NCI-H446 (cell line): ENCODE measurements at places on chromosomes 4 and X.

DNA sequence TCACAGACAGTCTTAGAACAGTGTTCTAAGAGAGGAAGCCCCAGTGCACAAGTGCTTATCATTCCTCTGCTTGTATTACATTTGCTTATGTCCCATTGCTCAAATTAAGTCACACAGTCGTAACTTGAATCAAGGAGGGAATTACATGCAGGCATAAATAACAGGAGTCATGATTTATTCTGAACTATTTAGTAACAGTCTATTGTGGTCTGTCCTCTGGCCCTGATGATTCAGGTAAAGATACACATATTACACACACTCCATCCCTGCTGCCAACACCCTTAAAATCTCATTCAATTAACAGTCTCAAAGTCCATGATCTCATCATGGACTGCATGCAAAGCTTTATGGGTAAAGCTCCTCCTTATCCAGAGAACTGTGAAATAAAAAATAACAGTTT, 60.1 kb downstream of the GRIA2 start:
- no peak for DNase-seq

GRCh38 chr4:183180621-183181020, 81.6 kb downstream of the WWC2 start:
- DNase-seq = no peak

DNA sequence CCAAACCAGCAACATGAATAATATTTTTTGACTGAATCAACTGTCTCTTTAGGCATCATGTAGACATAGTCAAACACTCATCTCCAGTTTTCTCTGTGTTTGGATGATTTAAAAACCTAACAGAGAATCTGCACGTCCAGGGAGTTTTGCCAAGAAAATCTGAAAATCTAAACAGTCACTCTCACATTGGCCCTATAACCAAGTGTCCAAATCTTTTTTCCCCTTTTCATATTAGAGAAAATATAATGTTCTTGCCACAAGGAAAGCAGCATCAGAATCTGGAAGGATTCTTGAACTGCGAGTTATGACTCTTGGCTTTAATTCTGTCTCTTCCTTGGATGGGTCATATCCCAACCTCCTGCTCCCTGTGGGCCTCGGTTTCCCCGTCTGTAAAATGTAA, 8.8 kb upstream of the CHRDL1 start:
- DNase-seq = no peak

GRCh38 chr4:153127760-153128494, 76.3 kb upstream of the TRIM2 start:
- DNase-seq = peak; percentile 89

- no peak for DNase-seq
Observed at GRCh38 chr4:47349326-47349725, 114.2 kb downstream of the COMMD8 start.

DNA sequence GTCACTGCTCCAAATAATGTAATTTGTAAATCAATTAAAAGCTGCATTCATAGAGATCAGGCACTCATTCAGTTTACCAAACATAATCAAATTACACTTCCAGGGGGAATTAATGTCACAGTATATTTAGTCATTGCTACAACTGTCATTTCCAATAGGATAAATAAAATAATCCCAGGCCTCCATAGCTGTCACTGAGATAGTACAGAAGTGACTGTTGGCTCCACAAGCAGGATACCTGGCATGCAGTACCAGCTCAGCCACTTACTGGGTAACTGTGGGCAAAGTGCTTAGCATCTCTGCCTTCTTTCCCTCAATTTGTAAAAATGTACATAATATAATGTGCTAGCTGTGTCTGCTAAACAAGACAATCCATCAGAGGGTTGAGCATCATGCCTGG, 128.1 kb downstream of the CAMK2D start:
- no peak for DNase-seq

DNA sequence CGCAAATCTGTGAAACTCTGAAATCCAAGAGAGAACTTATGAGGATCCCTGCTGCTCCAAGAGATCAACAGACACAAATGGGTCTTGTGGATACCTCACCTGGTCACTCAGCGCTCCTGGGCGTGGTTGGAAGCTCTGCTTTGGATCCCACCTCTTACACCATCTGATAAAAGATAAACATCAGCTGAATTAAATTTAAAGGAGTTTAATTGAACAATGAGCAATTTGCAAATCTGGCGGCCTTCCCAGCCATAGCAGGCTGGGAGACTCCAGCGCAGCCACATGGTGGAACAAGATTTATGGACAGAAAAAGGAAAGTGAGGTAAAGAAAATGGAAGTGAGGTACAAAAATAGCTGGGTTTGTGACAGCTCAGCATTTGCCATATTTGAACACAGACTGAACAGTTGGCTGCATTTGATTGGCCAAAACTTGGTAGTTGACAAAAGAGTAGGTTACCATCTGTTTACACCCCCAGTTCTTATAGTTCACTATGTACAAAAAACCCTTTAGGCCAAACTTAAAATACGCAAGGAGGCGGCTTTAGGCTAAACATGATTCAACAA, 437.3 kb upstream of the NDST3 start:
- no peak for DNase-seq

DNA sequence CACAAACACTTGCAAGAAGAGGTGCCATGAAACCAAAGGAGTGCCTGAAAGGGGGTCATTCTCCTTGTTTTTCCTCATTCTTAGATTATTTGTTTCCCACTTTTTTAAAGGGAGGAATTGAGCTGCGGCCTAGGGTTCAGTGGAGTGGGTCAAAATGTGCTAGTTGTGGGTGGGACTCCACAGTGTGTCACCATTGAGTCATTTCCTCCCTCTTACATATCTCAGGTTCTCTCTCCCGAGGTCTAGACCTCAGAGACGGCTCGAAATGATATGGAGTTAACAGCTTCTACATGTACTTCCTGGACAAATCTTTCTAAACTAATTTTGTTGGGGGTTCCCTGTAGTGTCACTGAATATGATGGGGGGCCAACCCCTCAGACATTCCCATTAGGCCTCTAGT, 328.4 kb upstream of the SPANXN1 start:
- DNase-seq = no peak

DNA sequence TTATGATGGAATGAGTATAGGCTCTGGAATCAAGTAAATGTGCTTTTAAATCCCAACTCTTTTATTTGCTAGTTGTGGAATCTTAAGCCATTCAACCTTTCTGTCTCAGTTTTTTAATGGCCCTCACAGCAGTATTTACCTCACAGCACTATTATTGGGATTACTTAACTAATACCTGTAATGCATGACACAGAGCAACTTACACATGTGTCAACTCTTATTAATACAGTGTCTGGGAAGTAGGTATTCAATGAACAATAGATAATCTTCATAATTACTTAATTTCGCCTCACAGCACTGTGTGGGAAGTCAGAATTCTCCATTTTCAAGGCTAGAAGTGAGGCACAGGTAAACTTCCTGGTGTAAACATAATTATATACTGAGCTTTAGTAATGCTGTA, 149.7 kb upstream of the NUDT6 start:
- no peak for DNase-seq

DNA sequence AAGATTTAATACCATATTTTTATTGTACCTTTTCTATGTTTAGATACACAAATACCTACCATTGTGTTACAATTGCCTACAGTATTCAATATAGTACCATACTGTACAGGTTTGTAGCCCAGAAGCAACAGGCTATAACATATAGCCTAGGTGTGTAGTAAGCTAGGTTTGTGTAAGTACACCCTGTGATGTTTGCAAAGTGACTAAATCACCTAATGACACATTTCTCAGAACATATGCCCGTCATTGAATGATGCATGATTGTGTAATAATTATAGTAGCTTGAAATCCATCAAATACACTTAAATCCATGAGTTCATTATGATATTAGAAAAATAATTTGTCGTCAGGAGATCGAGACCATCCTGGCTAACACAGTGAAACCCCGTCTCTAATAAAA, 30.8 kb downstream of the GAB3 start:
- no peak for DNase-seq

DNA sequence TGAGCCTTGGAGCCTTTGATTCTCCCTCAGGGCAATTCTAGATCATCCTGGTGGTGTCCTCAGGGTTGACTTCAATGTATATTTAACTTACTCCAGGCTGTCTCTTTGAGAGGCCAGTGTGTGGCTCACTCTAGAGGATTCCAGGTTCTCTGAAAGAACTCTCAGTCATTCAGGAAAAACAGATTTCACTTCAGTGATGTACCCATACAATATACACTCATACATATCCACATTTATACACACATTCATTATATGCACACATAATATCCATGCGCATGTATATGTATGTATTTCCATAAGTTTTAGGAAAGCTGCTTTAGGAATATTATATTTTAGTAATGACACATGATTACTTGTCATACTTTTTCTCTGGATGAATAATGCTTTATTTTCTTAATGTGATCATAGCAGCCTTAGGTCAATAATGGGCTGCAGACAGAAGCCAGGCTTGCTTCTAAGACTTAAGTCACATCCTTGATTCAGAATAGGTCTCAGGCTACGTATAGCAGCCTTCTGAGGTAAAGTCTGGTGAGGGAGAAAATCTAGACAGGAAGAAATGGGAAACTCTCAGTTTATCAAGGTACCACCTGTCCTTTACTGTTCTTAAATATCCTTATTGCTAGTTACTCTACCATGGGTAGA, 397.0 kb downstream of the GPAT3 start:
- DNase-seq = no peak

DNA sequence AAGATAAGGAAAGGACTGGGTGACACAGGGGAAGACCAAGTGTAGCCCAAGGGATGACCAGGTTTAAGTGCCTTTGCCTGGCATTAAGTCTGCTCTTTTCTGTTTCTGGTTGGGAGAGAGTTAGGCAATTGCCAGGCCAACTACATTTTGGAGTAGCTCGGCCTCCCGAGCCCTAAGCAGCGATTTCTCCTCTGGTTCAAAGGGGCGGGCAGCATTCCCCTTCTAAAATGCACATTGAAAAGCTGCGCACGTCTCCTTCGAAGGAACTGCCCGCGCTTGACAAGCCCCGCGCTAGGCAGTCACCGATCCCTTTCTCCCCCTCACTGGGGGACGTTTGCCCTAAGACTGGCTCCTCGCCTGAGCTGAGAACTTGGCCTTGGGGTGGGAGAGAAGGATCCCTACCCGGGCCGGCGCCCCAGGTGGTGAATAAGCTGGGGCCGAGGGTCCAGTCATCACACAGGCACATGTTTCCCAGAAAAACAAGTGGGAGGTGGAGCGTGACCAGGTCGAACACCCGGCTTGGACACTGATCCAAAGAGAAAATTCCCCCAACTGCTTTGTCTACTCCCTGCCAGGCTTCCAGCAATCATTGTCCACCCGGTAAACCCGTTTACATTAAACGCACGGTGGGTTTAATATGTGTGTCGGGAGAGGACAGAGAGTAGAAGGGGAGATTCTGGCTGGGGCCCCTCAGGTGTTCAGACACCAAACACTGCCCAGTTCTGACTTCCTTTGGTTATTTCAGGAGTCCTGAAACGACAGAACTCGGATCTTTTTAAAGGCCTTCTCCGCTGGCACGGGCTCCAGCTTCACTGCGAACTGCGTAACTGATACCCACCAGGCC, 4.0 kb downstream of the ARX start:
- DNase-seq = no peak

- DNase-seq = no peak
Observed at GRCh38 chr4:153261461-153261860, 57.2 kb downstream of the TRIM2 start.

GRCh38 chr4:25608644-25609043, 47.0 kb upstream of the SLC34A2 start:
- DNase-seq = no peak

DNA sequence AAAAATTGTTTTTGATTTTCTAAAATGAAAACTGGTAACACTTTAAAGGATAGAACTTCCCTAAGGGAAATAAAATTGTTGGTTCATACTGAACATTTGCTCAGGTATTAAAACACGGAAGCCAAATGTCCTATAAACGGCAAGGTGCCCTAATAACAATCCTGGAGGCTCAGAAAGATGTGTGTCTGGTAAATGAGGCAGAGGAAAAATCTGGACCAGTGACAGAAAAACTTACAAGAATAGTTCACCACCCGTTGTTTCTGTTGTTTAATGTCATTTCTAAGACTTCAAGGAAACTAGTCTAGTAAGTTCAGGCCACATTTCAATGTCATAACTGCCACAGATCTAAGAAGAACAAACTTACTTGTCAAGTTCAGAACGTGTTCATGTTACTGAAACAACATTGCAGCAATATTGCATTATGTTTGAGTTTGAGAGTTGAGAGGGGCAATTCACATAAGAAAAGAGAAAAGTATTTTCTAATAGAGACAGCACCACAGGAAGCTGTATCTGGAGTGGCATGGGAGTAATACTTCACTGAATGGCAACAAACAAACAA, 476.6 kb downstream of the GRXCR1 start:
- no peak for DNase-seq

- DNase-seq = no peak
Observed at GRCh38 chr4:37872310-37872988, 18.4 kb upstream of the TBC1D1 start.

- no peak for DNase-seq
Observed at GRCh38 chr4:68606240-68606639, 30.1 kb upstream of the UGT2B17 start.

- no peak for DNase-seq
Observed at GRCh38 chrX:130184857-130185256, 13.1 kb downstream of the RAB33A start.

GRCh38 chrX:132737743-132738142, 220.7 kb downstream of the HS6ST2 start:
- no peak for DNase-seq

DNA sequence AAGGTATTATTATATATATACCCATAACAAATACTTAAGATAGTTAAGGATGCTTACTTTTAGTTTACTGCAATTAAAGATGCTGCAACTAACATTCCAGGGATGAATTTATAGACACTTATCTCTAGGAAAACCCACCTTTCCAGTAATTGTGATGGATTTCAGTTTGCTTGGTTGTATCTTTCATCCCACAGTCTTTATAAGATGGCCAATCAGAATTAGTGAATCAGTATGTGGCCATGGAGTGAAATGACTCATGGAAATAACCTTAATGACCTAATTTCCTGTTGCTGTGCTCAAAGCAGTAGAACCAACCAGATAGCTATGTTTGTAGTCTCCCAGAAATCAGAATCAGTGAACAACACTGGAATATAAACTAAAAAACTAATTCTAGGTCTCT, 26.4 kb downstream of the MOSPD2 start:
- no peak for DNase-seq

- no peak for DNase-seq
Observed at GRCh38 chr4:19300213-19300612, 951.5 kb upstream of the SLIT2 start.

GRCh38 chr4:99404595-99405287, 30.4 kb downstream of the ADH7 start:
- no peak for DNase-seq

DNA sequence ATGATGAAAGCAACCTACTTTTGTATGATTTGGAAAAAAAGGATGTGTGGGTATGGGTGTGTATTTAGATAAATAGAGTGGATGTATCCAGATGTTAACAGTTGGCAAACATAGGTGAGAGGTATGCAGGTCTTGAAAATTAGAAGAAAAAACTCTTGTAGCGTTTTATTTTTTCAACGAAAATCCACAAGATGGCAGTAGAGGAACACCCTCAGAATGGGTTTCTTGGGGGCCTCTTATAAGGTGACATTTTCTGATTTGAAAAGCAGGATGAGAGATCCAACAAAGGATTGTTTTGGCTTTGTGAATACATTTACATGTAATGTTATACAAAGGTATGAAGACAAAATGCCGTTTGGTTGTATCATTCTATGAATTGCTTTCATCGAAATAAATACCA, 68.3 kb downstream of the FMR1NB start:
- no peak for DNase-seq

GRCh38 chr4:119794681-119795080, 166.1 kb upstream of the PDE5A start:
- no peak for DNase-seq
